NCI-H69 (cell line): ENCODE measurements at places on chromosomes 2 and 18.

GRCh38 chr2:88003074-88003755, 13.1 kb downstream of the RNU2-63P start:
- DNase-seq: no peak

DNA sequence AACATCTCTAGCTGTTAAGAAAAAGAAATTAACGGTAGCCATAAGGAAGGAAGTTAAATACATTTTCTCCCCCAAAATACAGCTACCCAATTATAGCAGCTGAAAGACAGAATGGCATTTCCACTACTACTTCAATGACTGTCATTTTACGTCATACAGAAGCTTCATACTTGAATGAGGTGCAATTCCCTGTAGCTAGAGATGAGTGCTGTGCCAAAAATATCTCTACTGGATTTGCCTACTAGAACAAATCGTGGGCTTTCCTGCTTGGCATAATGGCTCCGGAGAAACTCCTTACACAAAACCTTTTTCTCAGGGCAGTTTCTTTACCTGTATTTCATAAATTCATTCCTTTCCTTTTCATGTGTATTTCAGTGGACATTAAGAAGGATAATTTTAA, 36.3 kb upstream of the NRXN1 start:
- no peak for DNase-seq

GRCh38 chr2:230932556-230933511, 7.8 kb upstream of the GPR55 start:
- no peak for DNase-seq

DNA sequence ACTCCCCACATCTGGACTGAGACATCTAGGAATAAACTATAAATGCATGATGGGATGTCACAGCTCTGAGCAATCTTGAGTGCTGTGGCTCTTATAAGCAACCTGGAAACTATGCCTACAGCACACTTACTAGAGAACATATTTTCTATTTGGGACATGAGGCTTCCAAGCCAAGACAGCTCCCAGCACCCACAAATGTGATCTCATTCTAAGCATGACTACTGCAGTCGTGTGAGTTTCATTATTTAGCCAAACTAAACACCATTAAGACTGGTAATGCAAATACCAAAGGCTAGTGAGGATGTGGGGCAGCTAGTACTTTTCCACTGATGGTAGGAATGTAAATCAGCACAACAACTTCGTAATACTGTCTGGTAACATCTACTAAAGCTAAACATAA, 72.5 kb downstream of the RTTN start:
- no peak for DNase-seq

- no peak for DNase-seq
Observed at GRCh38 chr2:7241041-7241745, 324.0 kb downstream of the RNF144A start.

GRCh38 chr2:119753930-119754321, 5.8 kb upstream of the PTPN4 start:
- no peak for DNase-seq

DNA sequence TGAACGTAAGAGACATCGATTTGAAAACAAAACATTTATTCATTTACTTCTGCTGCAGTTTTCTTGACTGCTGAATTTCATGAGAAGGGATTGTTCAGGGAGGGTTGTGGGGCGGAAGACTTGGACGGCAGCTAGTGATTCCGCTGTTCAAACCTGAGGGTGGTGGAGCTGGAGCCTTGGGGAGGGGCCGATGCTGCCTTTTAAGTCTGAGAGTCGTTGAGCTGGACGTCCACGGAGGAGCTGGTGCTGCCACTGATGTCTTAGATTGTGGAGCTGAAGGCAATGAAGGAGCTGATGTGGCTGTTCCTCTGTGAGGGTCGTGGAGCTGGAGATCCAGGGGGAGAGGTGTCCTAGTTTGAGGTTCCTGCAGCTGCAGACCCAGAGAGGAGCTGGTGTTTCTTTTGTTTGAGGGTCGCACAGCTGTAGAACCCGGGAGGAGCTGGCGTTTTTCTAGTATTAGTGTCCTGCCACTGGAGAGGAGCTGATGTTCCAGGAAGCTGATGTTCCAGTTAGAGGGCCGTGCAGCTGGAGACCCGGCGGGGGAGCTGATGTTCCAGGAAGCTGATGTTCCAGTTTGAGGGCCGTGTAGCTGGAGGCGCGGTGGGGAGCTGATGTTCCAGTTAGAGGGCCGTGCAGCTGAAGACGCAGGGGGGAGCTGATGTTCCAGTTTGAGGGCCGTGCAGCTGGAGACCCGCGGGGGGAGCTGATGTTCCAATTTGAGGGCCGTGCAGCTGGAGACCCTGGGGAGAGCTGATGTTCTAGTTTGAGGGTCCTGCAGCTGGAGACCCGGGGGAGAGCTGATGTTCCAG, 150.9 kb downstream of the RTP5 start:
- DNase-seq: peak; percentile 51

GRCh38 chr2:239036819-239037558, 189.1 kb downstream of the TWIST2 start:
- no peak for DNase-seq

GRCh38 chr2:56410140-56410539, 226.3 kb downstream of the CCDC85A start:
- DNase-seq: no peak

DNA sequence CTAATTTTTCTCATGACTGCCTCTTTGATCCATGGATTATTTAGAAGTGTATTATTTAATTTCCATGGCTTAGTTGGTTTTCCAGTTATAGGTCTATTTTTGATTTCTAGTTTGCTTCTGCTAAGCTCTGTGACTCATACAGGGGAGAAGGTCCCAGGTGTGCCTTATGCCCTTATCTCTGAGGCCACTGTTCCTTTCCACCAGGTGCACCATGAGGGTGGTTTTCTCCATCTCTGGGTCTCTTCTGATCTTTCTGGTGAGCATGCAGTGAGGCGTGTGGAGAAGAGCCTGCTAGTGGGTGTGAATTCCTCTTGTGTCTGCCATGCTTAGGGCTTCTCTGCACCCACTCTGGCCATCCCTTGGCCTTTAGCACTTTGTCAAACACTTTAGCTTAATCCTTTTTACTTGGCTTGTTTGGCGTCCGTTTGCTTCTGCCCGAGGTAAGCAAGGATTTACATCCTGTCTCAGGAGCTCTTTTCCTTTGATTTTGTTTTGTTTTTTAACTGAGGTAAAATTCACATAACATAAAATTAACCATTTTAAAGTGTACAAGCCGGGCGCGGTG, 129.8 kb upstream of the ARL4C start:
- no peak for DNase-seq

- no peak for DNase-seq
Observed at GRCh38 chr2:237629188-237629534, 1.8 kb downstream of the LRRFIP1 start.

DNA sequence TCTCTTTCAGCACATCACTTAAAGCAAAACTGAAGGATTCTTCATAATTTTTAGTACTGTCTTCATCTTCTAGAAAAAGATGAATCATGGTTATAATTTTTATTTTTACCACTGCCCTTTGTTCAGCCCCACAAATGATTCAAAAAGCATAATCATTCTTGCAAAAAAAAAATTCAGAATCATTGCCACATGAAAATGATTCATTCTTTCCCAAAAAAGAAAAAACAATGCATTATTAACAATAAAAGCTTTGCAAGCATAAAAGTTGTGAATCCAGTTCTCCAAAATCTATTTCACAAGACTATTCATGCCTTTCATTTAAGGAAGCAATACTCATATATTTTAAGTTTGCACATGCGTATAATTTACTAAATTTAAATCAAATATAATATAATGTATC, 204.8 kb downstream of the RBM43 start:
- DNase-seq: no peak

- DNase-seq: no peak
Observed at GRCh38 chr2:168143813-168144212, 103.6 kb downstream of the STK39 start.

DNA sequence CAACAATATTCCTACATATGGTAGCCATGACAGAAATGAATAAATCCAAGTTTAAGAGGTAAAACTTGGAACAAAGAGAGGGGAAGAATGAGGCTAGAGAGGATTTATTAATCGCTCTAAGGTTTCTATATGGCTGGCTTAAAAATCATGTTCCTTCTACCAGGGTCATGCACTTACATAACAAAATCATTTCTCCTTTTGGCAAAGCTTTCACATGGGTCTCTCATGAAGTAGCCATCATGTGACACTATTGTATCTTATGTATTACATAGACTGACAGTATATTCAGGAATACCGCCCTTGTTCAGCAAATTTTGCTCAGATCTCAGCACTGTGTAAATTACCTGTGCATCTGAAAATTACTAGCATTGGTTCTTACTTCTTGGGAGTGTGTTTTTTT, 1554.5 kb upstream of the SLC39A10 start:
- no peak for DNase-seq
